ENCODE measurements at places on chromosomes 6 and 20. TPM values are rescaled to one million over a fixed set of nuclear protein-coding genes. Genes with fewer than 3 reads are reported as not detected.

The CNBD2 gene
- total RNA-seq: 3.7 TPM

The PSORS1C1 gene
- 2.9 TPM for total RNA-seq

The LHFPL5 gene
- not detected for total RNA-seq

The MICB gene
- total RNA-seq: 72.1 TPM

The GJA1 gene
- 3.8 TPM for total RNA-seq

The CST5 gene
- not detected for total RNA-seq

The PKIB gene
- 1.1 TPM for total RNA-seq

The TBX18 gene
- 10.1 TPM for total RNA-seq

The FRK gene
- total RNA-seq: 2.5 TPM

The ADGB gene
- total RNA-seq: not detected

The FERMT1 gene
- 0.95 TPM for total RNA-seq

The TCP11 gene
- total RNA-seq: not detected

The GLP1R gene
- not detected for total RNA-seq

The DEFB132 gene
- 0.10 TPM for total RNA-seq

The FOXS1 gene
- total RNA-seq: 6.3 TPM

The MUCL3 gene
- not detected for total RNA-seq

The TRERF1 gene
- total RNA-seq: 30.6 TPM

The PPIL4 gene
- 19.9 TPM for total RNA-seq

The MYCT1 gene
- not detected for total RNA-seq

The MRAP2 gene
- total RNA-seq: 2.5 TPM

The THBS2 gene
- total RNA-seq: 0.05 TPM

The PPP1R14C gene
- total RNA-seq: not detected

The TMEM151B gene
- 0.18 TPM for total RNA-seq

The CCDC167 gene
- 57.6 TPM for total RNA-seq

The HTR1B gene
- total RNA-seq: 14.0 TPM

The TTLL9 gene
- total RNA-seq: 2.1 TPM

The FAM162B gene
- not detected for total RNA-seq

The PTGIS gene
- 4.4 TPM for total RNA-seq

The GGTLC1 gene
- 0.18 TPM for total RNA-seq

The KIAA1755 gene
- 0.08 TPM for total RNA-seq

The IL17A gene
- total RNA-seq: not detected

The GRM1 gene
- not detected for total RNA-seq

The PCNA gene
- total RNA-seq: 182 TPM

The TFAP2C gene
- total RNA-seq: 2.8 TPM

The SIRPB2 gene
- total RNA-seq: not detected

The MOG gene
- total RNA-seq: not detected

The GNMT gene
- total RNA-seq: 0.72 TPM

The MEP1A gene
- total RNA-seq: not detected

The LRRN4 gene
- 0.57 TPM for total RNA-seq

The CST7 gene
- total RNA-seq: not detected

The GSTA1 gene
- total RNA-seq: 0.28 TPM

The EFCAB8 gene
- total RNA-seq: 1.1 TPM

The FAM217A gene
- not detected for total RNA-seq

The GNL1 gene
- 90.6 TPM for total RNA-seq

The MYH7B gene
- total RNA-seq: 0.59 TPM

The HLA-DQB1 gene
- total RNA-seq: 0.51 TPM

The SIRPB1 gene
- total RNA-seq: 0.72 TPM

The MMP24OS gene
- 83.8 TPM for total RNA-seq

The ENPP5 gene
- total RNA-seq: not detected

The BACH2 gene
- total RNA-seq: 1.6 TPM

The PRICKLE4 gene
- total RNA-seq: 1.6 TPM

The DDX43 gene
- total RNA-seq: 24.9 TPM

The CLIC5 gene
- 0.05 TPM for total RNA-seq

The ACTR5 gene
- 12.1 TPM for total RNA-seq

The CLPSL1 gene
- not detected for total RNA-seq

The PTCHD4 gene
- total RNA-seq: not detected

The ERVFRD-1 gene
- not detected for total RNA-seq

Measured in Panc1 (cell line).